OCI-M1 (cell line): ENCODE measurements at places on chromosomes 3 and 15.

- peak; percentile 13 for DNase-seq
Observed at GRCh38 chr3:64104006-64104405, 80.7 kb upstream of the PSMD6 start.

DNA sequence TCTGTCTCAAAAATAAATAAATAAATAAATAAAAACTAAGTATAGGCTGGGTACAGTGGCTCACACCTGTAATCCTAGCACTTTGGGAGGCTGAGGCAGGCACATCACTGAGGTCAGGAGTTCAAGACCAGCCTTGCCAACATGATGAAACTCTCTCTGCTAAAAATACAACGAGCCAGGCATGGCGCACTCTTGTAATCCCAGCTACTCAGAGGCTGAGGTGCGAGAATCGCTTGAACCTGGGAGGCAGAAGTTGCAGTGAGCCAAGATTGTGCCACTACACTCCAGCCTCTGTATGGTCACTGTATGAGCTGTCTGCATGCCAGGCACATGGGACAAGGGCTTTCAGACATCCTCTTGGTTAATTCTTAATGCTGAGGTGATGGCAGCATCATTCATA lies 28.7 kb downstream of the TIPIN start:
- DNase-seq = no peak

DNA sequence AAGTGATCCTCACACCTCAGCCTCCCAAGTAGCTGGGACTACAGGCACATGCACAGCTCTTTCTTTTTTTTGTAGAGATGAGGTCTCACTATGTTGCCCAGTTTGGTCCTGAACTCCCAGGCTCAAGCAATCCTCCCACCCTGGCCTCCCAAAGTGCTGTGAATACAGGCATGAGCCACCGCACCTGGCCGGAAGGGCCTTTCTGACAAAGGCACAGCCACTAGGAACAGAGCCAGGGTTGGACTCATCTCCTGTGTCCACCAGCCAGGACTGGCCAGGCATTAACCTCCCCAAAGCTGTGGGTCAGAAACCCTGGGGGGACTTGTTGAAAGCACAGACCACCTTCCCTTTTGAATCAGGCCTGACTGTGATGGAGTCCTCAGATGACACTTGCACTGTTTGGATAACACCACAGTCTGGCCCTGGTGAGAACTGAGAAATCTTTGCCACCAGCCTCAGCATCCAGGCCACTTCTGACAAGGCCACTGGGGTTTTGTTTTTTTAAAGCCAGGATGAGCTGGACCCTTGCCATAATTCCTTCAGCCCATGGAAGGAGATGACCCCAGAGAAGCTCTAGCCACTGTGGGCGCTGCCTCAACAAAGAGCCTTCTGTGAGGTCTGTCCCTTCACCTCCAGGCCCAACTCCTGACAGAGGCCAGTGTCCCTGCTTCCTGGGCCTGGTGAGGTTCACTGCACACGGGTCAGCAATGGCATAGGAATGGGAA lies 4.8 kb downstream of the TKT start:
- DNase-seq = no peak

GRCh38 chr15:77975332-77976094 lies 102.0 kb downstream of the TBC1D2B start:
- DNase-seq = no peak

- DNase-seq = no peak
Observed at GRCh38 chr3:195451373-195452015, 8.7 kb upstream of the ACAP2 start.

GRCh38 chr15:43210172-43210745 lies 10.6 kb downstream of the EPB42 start:
- DNase-seq = no peak

GRCh38 chr15:35557544-35557943 lies 11.6 kb upstream of the DPH6 start:
- DNase-seq = peak; percentile 90

- DNase-seq = no peak
Observed at GRCh38 chr3:39479701-39480414, 12.4 kb downstream of the MOBP start.

DNA sequence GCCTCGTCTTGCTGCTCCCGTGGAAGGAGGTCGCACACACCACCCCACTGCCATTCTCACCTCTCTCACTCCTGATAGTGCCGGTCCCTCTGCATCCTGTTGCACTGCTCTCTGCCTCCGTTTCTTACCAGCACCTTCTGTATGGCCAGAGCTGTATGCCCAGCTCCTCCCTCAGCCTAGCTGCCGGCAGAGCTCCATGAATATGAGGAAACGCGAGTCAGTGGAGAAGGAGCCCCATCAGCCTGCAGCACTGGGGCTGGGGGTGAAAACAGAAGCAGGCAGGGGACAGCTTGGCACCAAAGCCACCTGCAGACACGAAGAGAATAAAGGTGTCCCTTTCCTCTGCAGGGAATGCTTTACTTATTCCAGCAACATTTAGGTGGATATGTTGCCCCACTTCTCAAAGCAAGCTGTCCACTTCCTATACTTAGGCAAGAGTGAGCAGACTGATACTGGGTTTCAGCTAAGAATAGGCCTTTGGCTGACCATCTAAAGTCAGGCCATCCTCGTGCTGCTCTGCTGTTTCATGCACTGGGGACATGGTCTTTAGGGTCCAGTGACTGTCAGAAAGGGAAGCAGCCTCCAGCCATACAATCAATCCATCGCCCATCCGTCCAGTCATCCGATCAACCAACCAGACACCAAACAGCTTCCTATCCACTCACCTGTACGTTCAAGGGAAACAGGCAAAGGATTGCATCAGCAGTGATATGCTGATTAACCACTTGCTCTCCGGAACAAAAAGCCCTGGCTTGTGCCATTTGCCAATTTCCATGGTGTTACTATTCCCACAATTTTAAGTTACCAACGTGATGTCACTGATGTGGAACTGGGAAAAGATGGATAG lies 222.7 kb downstream of the XXYLT1 start:
- DNase-seq = no peak

GRCh38 chr3:192130534-192131132 lies 596.7 kb downstream of the FGF12 start:
- DNase-seq = peak; percentile 43

DNA sequence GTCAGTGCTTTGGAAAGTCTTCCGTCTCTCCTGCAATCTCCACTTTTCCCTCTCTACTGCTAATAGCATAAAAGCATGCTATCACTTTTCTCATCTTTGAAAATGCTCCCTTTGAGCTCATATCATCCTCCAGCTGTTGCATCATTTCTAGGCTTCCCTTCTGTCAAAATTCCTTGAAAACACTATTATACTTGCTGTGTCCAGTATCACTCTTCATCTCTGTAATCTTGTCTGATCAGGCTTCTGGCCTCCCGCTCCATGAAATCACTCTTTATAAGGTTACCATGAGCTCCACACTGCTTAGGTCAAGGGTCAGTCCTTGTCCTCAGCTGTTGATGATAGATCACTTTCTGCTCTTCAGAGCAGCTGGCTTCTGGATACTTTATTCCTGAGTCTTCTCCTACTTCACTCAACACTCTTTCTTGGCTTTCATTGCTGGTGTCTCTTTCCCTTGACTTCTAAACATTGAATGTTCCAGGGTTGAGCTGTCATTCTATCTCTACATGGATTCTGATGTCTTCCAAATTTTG lies 50.9 kb upstream of the SPTSSB start:
- DNase-seq = no peak

DNA sequence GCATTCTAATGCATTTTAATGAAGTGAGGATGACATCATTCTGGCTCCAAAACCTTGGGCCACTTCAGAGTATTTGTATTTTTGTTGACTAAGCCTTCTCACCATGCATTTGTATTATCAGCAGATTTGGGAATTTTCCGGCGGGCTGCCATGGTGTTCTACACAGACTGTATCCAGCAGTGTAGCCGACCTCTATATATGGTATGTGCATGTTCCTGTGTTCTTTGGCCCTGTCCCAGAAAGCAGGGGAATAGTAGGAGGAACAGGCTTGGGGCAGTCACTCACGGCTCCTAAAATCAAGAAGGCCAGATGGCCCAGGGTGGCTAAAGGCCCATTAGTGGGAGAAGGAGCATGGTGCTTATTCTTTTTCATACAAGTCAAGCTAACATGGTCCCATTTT lies 80.5 kb downstream of the USF3 start:
- no peak for DNase-seq

DNA sequence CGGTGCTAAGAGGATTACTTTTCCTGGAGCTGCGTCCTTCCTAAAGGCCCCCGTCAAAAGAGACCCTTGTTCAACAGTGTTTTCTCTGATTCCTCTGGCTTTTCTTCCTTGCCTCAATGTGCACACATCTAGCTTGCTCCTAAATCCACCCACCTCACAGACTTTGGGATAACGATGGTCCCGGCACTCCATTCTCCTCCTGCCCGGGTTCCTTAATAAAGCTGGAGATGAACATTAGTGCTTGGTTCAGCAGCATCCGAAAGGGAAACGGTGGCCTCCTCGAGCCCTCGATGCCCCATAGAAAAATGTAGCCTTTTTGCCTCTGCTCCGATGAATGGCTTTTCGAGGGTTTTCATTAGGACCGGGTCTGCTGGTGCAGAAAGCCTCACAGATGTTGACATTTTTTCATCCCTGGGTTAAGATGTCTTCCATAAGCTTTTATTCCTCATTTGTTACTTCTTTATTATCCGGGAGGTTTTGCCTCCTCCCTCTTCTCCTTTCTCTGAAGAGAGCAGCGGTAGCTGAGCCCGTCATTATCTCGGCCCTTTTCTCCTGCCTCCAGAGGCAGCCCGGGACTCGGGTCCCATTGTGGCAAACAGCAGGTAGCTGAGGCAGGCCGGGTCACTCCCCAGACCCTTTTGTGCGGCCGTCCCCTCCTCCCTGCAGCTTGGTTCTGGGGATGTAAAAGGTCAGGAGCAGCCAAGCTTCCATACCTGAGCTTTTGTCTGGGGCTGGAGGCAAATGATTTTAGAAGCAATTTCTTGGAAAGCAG lies 64.6 kb downstream of the CPN2 start:
- DNase-seq = no peak

DNA sequence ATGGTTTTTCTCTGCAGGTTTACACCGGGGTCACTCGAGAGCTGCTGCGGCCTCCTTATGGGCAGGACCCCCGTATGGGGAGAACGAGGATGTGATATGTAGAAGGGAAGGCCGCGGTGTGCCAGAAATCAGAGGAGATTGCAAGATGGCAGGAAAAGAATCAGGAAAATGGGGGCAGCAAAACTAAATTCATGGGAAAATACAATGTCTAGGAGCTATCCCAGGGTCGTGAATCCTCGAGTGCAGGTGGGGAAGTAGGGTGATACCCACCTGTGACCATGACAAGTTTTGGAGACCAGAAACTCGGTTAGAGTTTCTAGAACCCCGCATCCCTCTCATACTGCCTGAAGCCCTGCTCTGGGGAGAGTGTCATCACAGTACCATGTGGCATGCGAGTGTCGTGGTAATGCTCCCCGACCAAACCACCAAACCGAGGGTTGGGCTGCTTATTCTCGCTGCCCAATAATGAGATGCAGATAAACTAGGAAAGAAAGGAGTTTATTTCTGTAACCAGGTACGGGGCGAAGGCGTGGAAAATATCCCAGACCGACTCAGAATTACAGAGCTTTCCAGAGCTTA lies 781 bp downstream of the TRNT1 start:
- DNase-seq = peak; percentile 67

DNA sequence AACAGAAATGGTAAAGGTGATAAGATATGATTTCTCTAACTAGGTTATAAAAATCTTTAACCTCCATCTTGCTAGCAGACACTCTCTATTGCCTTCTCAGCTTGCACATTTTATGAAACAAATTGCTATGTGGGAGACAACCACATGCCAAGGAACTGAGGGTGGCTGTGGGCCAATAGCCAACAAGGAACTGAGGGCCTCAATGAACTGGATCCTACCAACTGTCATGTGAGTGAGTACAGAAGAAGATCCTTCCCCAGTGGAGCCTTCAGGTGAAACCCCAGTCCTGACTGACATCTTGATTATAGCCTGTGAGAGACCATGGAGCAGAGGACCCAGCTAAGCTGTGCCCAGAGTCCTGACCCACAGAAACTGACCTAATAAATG lies 129.2 kb upstream of the LRIG1 start:
- DNase-seq = no peak

GRCh38 chr3:133895208-133896001 lies at the start of gene RAB6B:
TSS of gene RAB6B (minus strand) at chr3:133895882. CDS start at chr3:133895466, 416 bp downstream.
- DNase-seq = peak; percentile 35

- DNase-seq = no peak
Observed at GRCh38 chr3:40102182-40102581, 207.3 kb upstream of the EIF1B start.

DNA sequence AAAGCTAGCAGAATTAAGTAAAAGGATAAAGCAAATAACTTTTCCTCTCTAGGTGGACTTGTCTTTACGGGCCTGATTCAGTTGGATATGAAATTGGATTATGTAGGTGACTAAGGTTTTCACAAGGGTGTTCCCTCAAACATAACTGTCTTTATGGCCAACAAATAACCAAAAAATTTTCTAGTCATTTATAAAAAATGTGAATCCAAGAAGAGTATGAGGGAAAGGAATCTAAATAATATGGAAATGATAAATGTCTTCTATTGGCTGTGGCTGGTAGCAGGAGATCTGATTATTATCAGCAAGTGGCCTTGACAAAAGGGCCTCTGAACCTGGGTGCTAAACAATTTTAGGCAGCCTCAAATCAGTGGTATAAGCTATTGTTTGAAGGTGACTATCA lies 594.0 kb upstream of the UBE2E2 start:
- no peak for DNase-seq

DNA sequence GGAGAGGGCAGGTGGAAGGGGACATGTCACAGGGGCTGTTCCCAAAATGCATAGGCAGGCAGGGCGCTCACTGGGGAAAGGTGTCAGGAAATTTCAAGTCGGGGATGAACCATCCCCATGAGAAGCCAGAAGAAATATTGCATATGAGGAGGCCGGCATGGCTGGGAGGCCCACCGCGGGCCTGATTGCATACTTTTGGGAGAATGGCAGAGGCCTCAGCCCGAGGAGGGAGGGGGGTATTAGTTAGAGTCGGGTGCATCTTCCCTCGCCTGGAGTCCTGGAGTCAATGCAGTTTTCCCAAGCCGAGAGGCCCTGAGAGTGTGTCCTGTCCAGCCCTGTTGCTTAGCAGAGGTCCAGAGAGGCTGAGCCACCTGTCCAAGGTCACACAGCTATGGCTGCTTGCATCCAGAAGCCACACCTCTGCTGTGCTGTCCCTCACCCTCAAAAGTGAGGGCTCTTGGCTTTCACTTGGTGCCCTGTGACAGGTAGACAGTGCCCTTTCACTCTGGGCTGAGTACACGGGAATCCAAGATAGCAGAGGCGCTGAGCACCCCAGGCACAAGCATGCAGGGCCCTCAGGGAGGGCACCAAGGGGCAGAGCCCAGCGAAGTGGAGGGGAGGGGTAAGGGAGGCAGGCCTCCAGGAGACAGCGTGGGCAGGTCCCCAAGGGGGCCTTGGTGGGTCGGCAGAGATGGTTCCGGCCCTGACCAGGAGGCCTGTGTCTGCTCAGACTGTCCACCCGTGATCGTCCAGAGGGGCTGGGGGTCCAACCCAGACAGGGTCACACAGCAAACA lies 48.5 kb downstream of the GRIP2 start:
- DNase-seq = no peak

DNA sequence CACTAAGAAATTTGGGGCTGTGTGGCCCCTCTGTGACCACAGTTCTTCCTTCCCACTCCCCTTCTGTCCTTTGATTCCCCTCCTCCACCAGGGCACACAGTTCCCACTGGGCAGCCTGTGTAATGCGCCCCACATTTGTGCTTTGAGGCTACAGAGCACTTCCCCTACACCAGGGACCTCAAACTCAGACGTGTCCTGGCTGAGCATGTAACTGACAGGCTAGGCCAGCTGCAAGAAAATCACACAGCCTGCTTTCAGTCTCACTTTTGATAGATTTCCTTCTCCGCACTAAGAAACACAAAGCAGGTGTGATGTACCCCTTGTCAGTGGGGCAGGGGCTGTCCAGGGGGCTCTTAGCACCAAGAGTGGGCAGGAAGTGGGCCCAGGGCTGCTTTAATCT lies 29.6 kb downstream of the PRKCD start:
- DNase-seq = no peak

GRCh38 chr15:33476076-33476475 lies 165.3 kb downstream of the RYR3 start:
- no peak for DNase-seq
